ENCODE measurements at places on chromosomes 5 and 9.

- no peak for DNase-seq
Measured at GRCh38 chr9:11893331-11893730, 799.9 kb upstream of the TYRP1 start.

- DNase-seq = no peak
Measured at GRCh38 chr5:1108865-1109174, 3.0 kb downstream of the SLC12A7 start.

DNA sequence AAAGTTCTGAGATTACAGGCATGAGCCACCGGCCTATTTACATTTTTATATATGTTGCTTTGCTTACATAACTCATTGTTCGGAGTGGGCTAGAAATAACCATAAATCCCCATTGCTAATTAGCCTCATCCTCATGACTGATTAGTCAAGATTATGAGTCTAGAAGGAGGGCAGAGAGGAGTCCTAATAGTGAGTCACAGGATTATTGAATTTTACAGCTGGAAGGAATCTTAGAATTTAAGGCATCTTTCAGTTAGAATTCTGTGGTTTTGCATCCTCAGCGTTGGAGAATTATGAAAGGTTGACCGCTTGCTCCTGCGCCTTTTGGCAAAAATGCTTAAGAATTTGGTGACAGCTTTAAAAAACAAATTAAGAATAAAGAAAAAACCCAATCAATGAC is 2.6 kb upstream of the PBX3 start:
- DNase-seq = no peak

DNA sequence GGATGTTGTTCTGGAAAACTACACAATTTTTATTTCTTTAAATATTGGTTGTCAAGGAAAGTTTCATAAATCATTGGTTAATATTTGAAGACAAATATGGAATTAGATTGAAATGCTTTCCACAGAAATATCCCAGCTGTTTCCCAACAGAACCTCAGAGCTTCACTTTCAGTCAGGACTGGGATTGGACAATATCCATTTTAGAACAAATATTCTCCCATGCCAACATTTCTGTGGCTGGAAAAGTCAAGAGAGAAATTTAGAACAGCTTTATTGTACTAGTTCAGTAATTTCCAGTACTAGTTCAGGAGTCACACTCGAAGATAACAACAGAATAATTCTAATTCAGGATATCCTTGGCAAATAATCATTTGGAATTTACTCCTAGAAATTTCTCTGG is 116.1 kb upstream of the TUT7 start:
- DNase-seq = no peak

- DNase-seq = no peak
Measured at GRCh38 chr5:38603691-38604090, 47.2 kb upstream of the LIFR start.

- DNase-seq = peak; percentile 41
Measured at GRCh38 chr9:21812946-21813568, 10.6 kb downstream of the MTAP start.

- DNase-seq = no peak
Measured at GRCh38 chr9:114929201-114929600, 1.2 kb downstream of the TNFSF8 start.

DNA sequence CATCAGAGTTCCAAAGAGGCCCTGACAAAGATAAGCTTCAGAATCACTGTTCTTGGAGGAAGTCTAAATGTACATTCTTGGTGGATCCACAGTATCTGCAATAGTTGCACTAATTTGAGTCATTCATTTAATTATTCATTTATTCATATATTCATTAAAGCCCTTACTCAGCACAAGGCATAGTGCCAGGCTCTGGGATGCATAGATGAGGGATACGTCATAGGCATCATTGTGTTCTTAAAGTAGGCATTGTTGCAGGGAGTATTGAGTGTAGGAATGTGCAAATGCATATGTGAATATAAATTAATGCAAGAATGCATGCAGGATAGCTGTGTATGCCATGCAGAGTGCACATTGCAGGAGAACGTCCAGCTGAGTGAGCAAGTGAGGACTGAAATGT is 100.7 kb downstream of the DRD1 start:
- no peak for DNase-seq

DNA sequence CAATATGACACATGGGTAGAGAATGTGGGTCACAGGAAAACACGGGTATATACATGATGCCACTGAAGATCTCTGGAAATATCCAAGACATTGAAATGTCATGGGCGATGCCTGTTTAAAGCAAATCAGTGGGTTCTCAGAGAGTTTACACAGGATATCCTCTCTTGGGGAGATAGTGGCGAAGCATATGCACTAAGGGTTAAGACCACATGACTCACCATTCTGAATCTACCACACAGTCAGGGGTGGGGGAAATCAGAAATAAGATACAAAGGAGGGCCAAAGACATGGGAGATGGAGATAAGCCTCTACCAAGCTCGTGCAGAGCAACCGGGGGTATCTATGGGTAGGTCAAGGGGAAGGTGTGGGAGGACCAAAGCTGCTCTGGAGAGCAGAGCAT is 58.8 kb downstream of the SH3PXD2B start:
- no peak for DNase-seq

DNA sequence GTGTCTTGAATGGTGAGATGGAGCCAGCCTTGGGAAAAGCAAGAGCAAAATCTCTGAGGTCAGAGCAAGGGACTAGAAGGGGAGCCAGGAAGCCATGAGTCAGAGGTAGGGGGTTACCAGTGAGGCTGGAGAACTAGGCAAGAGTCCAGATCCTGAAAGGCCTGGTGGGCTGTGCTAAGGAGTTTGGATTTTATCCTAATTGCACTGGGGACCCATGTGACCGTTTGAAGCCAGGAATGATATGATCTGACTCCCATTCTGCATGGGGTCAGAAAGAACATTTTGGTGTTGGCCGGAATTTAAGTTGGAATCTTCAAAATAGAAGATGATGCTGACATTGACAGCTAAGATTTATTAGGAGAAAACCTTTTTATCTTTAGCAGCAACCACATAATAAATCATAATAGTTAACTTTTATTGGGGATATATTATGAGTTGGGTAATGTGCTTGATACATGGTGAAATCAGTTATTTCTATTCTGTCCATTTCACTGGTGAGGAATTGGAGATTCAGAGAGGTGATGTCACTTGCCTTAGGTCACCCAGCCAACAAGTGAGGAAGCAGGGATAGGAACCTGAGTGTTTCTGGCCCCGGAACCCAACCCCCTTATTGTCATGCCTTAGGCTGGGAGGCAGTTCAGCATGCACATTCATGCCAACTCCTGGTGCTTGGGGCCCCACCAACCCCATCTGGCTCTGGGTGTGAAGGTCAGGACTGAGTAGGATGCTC is 61.5 kb upstream of the RARS1 start:
- no peak for DNase-seq

DNA sequence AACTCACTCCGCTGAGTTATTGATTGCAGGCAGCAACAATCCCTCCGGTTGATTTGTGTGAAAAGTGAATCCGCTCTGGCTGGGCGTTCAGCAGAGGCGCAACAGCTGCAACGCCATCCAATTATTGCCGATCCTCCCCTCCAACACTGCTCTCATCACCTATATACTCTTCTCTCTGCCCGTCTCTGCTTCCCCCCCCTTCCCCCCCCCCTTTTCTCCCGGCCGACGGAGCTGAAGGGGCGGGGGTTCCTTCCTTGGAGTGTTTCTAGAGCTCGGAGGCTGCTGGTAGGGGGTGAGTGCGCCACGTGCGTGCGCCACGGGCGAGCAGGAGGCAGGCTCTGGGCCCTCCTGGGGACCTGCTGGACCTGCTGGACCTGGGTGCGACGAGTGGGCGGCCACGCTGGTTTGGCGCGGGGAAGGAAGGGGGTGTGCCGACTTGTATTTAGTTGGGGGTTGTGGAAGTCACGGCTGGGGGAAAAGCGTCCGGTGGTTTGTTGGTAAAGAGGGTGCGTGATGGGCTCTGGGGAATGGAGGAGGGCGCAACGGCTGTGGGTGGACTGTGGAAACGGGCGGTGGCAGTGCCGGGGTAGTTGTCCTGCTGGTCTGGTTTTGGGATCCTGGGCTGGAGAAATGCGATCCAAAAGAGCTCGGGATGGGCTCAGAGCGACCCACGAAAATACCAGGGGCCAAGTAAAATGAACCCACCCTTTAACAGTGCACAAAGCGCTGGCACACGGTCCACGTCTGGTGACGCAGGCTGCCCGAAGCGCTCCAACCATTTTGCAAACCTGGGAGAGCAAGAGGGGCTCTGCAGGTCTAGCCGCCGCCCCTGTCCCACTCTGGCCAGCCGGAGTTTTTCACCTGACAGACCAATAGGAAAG is 6.4 kb upstream of the MEF2C start:
- peak; percentile 6 for DNase-seq

GRCh38 chr5:154923441-154924430 is 14.3 kb downstream of the GEMIN5 start:
- DNase-seq = no peak

GRCh38 chr5:173324115-173325001 is 3.9 kb downstream of the STC2 start:
- no peak for DNase-seq
